ENCODE measurements at places on chromosomes 2 and 18. TPM values are rescaled to one million over a fixed set of nuclear protein-coding genes. Genes with fewer than 3 reads are reported as not detected.

- H3K27ac ChIP-seq, result peak overlapping the region; percentile 85
- no peaks in the 10 kb centered on the region for H3K36me3 ChIP-seq
- peaks cover 84% of the 10 kb centered on the region for H3K4me1 ChIP-seq
- no peak for DNase-seq
- H3K27me3 ChIP-seq, result no peaks in the 10 kb centered on the region
- no peak overlapping the region for H3K4me3 ChIP-seq
These were observed 90.1 kb upstream of the KLF7 start for GRCh38 chr2:207255565-207256470.

The MAP2 gene
- total RNA-seq, result 14.1 TPM

The PDE1A gene
- total RNA-seq, result 31.3 TPM

The CD8B2 gene
- not detected for total RNA-seq

DNA sequence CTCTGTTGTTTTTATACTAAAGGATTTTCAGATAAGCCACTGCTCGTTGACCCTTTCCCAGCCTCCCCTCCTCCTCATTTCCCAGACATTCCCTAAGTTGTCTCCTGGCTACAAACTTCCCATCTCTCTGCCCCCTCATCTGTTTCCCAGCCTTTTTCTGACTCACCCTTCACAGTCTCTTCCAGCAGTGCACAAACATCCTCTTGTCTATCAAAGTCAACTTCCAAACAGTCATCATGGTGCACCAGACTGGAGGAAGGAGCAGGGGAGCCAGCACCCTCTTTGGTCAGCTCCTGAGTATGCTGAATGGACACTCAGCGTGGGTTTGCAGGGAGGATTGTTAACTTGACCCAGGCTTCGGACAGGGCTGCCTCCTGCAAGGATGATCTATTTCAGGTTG is 26.6 kb upstream of the SPRED2 start:
- H3K4me1 ChIP-seq, result no peaks in the 10 kb centered on the region
- H3K4me3 ChIP-seq, result no peak overlapping the region
- H3K27ac ChIP-seq, result no peak overlapping the region
- H3K27me3 ChIP-seq, result no peaks in the 10 kb centered on the region
- DNase-seq, result no peak

GRCh38 chr18:53698907-53699306 is 525.6 kb downstream of the MBD2 start:
- no peaks in the 10 kb centered on the region for H3K4me1 ChIP-seq
- no peak overlapping the region for H3K27ac ChIP-seq
- no peaks in the 10 kb centered on the region for H3K27me3 ChIP-seq
- no peaks in the 10 kb centered on the region for H3K36me3 ChIP-seq
- no peak for DNase-seq
- H3K4me3 ChIP-seq, result no peak overlapping the region

GRCh38 chr2:218024871-218025270 is 22.1 kb upstream of the TNS1 start:
- H3K27me3 ChIP-seq, result no peaks in the 10 kb centered on the region
- peak; percentile 37 for DNase-seq
- H3K4me1 ChIP-seq, result no peaks in the 10 kb centered on the region
- no peak overlapping the region for H3K4me3 ChIP-seq

DNA sequence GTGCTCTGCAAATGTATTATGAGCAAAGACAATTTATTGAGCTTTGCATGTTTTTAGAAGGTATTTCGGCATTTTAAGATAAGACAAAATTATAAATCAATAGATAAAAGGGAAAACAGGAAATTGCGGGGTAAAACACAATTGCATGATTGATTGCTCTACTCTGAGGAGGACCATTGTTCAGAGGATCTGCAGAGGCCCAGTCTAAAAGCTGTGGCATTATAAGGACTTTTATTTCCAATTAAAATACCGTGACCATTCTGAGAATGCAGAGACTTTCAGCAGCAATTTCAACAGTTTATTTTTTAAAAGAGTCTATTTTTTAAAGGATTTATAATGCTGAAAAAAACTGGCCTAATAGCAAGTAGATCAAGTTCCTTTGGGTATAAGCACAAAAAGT is 62.0 kb downstream of the TPGS2 start:
- H3K36me3 ChIP-seq, result peaks cover 14% of the 10 kb centered on the region
- no peak for DNase-seq
- H3K27ac ChIP-seq, result no peak overlapping the region
- H3K27me3 ChIP-seq, result no peaks in the 10 kb centered on the region
- H3K4me1 ChIP-seq, result no peaks in the 10 kb centered on the region
- no peak overlapping the region for H3K4me3 ChIP-seq

The ELOA2 gene
- total RNA-seq, result not detected

DNA sequence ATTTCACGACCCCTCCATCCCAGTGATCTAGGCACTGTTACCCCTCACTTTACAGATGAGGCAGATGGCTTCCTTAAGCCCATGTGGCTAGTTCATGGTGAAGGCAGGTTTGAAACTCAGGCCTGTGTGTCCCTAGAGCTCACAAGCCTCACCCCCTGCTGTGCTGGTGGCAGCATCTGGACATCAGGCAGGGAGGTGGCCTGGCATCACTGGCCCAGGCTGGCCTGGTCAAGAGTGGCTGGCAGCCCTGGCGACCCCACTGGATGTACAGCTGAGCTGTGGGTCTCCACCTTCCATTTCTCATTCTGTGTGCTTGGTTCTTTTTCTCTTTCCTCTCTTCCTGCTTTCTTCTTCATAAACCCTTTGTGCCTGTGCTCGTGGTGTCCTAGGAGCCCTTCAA is 56.3 kb downstream of the BOLA3 start:
- H3K27me3 ChIP-seq, result no peaks in the 10 kb centered on the region
- H3K4me1 ChIP-seq, result no peaks in the 10 kb centered on the region
- H3K36me3 ChIP-seq, result peaks cover 11% of the 10 kb centered on the region
- DNase-seq, result no peak

GRCh38 chr2:231709636-231709980 is 1.3 kb downstream of the PTMA start:
- peak; percentile 84 for DNase-seq
- no peaks in the 10 kb centered on the region for H3K27me3 ChIP-seq
- H3K36me3 ChIP-seq, result peaks cover 24% of the 10 kb centered on the region
- peaks cover 60% of the 10 kb centered on the region for H3K4me1 ChIP-seq
- peak overlapping the region; percentile 100 for H3K27ac ChIP-seq
- peak overlapping the region; percentile 71 for H3K4me3 ChIP-seq

The PROC gene
- not detected for total RNA-seq

The MOGAT1 gene
- not detected for total RNA-seq

DNA sequence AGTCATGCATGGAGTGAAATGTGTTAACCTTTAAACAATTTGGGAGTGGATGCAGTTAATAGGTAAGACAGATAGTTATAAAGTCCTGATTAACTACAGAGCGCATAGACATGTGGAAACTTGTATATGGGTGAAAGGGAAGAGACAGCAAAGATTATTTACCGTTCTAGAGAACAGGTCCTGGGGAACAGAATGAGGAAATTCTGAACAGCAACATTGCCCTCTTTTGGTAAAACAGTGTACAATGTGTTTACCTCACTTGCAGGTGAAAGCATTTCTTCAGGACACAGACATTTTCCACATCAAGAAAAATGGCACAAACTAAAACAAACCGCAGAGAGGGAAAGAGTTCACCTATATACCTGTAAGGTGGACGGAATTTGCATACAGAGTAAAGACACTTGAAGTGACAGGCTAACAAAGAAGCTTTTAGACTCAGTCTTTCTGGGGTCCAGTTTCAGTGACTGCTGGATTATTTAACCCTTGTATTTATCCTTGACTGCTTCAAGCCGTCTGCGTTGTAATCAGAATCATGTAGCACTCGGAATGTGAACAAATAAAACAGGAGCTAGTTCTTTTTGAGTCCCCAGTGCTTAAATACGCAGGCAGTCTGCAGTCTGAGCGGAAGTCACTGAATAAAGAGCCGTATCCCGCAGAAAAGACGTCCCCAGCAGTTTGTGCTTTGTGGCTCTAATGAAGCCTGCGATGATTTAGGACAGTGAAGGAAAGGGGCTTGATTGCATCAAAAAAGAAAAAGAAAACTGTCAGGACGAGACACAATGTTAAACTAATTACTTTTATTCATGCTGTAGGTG is 364.8 kb upstream of the GALNT5 start:
- H3K4me1 ChIP-seq, result peaks cover 5% of the 10 kb centered on the region
- peaks cover 7% of the 10 kb centered on the region for H3K27me3 ChIP-seq

DNA sequence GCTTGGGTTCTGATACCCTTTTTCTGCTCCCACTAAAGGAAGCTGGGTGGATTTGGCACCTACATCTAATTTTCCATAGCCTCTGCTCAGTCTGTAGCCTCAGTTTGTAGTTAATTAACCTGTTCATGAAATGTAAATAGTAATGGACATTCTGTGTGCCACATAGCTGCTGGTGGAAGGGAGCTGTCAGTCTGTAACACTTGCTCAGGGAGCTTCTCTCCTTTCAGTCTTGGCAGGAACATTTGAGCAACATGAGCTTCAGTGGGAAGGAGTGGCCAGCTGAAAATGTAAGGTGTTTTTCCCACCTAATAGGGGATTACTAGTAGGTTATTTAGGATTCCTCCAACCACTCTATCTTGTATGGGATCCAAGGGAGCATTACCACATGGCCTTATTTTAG is 203.4 kb downstream of the ASXL3 start:
- H3K27me3 ChIP-seq, result no peaks in the 10 kb centered on the region
- DNase-seq, result no peak

The LINC00305 gene
- not detected for total RNA-seq

DNA sequence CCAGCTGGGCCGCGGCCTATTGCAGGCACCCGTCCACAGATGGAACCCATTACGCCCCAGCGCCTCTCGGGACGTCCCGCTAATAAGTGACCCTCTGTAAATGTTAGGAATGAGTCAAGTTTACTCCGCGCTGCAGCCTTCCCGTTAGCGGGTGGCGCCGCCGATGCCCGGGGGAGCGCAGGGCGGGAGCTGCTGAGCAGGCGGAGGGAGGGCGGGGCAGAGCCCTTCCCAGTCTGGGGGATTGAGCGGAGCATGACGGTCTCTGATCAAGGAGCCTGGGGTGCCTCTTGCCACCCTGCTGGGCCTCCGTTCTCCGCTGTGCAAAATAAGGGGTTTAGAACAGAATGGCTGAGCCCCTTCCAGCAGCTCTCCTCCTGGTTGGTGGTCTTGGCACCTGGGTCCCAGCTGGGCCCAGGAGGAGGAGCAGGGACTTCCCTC is 10.5 kb downstream of the CROCC2 start:
- H3K4me3 ChIP-seq, result no peak overlapping the region
- H3K27ac ChIP-seq, result no peak overlapping the region
- peaks cover 47% of the 10 kb centered on the region for H3K27me3 ChIP-seq
- no peaks in the 10 kb centered on the region for H3K36me3 ChIP-seq

GRCh38 chr18:63773551-63773950 is 1.7 kb upstream of the SERPINB7 start:
- no peak overlapping the region for H3K27ac ChIP-seq
- no peak overlapping the region for H3K4me3 ChIP-seq
- no peak for DNase-seq
- H3K36me3 ChIP-seq, result no peaks in the 10 kb centered on the region
- H3K4me1 ChIP-seq, result no peaks in the 10 kb centered on the region

The FBLN7 gene
- total RNA-seq, result 0.99 TPM

DNA sequence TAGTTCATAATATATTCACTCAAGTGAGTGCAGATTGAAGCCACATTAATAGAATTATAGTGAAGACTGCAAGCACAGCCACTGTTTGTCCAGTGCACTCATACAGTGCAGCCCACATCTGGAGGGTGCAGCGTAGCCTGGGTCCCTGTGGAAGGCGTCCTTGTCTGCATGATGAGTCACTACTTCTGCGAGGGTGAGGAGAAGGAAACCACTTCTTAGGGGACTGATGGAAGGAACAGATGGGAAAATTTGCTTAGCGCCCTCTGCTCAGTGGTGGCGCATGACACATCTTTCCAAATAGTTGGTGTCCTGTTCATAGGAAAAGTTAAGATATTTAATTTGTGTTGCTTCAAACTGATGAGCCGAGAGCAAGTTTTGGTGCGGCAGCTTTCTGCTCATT is 330.4 kb upstream of the SMIM21 start:
- no peak overlapping the region for H3K4me3 ChIP-seq
- no peak overlapping the region for H3K27ac ChIP-seq
- no peaks in the 10 kb centered on the region for H3K36me3 ChIP-seq
- no peaks in the 10 kb centered on the region for H3K27me3 ChIP-seq

GRCh38 chr2:63862806-63863205 is 21.1 kb downstream of the UGP2 start:
- H3K27ac ChIP-seq, result no peak overlapping the region
- H3K4me3 ChIP-seq, result no peak overlapping the region
- H3K4me1 ChIP-seq, result peaks cover 10% of the 10 kb centered on the region

- no peak overlapping the region for H3K27ac ChIP-seq
- H3K36me3 ChIP-seq, result no peaks in the 10 kb centered on the region
- H3K27me3 ChIP-seq, result no peaks in the 10 kb centered on the region
- no peak overlapping the region for H3K4me3 ChIP-seq
These were observed 4.0 kb downstream of the PKP4 start for GRCh38 chr2:158460632-158461297.

GRCh38 chr2:106178716-106179115 is 15.4 kb downstream of the UXS1 start:
- H3K27me3 ChIP-seq, result no peaks in the 10 kb centered on the region
- no peak overlapping the region for H3K27ac ChIP-seq
- H3K36me3 ChIP-seq, result no peaks in the 10 kb centered on the region
- no peak overlapping the region for H3K4me3 ChIP-seq
- no peaks in the 10 kb centered on the region for H3K4me1 ChIP-seq
- no peak for DNase-seq

DNA sequence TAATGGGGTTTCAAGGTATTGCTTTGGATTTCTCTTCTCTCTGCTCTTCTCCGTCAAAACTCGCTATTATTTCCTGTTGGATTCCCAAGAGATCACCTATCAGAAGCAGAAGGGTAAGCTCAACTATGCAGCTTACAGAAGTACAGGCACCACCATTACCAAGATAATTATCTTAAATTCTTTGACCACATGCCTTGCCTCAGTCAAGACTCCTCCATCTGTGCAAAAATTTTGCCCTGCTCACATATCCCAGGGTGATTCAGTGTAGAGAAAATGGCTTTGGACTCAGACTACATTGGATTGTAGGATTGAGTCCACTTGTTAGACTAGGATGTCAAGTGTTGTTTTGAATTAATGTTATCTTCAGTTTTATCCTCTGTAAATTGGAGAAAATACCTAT is 698.7 kb downstream of the TDRD15 start:
- H3K36me3 ChIP-seq, result no peaks in the 10 kb centered on the region
- no peak for DNase-seq
- no peak overlapping the region for H3K4me3 ChIP-seq
- no peaks in the 10 kb centered on the region for H3K4me1 ChIP-seq
- no peaks in the 10 kb centered on the region for H3K27me3 ChIP-seq
- no peak overlapping the region for H3K27ac ChIP-seq

The HTR2B gene
- 13.0 TPM for total RNA-seq

- no peaks in the 10 kb centered on the region for H3K36me3 ChIP-seq
- H3K4me3 ChIP-seq, result no peak overlapping the region
- no peak for DNase-seq
- no peaks in the 10 kb centered on the region for H3K4me1 ChIP-seq
These were observed 74.1 kb upstream of the BZW1 start for GRCh38 chr2:200737585-200737984.

The HOXD13 gene
- 34.7 TPM for total RNA-seq

GRCh38 chr2:232290668-232291067 is 87.9 kb upstream of the ALPP start:
- H3K27me3 ChIP-seq, result no peaks in the 10 kb centered on the region
- DNase-seq, result no peak
- no peak overlapping the region for H3K4me3 ChIP-seq
- H3K36me3 ChIP-seq, result no peaks in the 10 kb centered on the region
- no peak overlapping the region for H3K27ac ChIP-seq

- H3K4me3 ChIP-seq, result no peak overlapping the region
- H3K36me3 ChIP-seq, result no peaks in the 10 kb centered on the region
- H3K27me3 ChIP-seq, result no peaks in the 10 kb centered on the region
These were observed 78.8 kb upstream of the NEDD4L start for GRCh38 chr18:57965246-57965645.

The EPAS1 gene
- total RNA-seq, result 56.8 TPM

The CAPN14 gene
- total RNA-seq, result not detected
